AG09319 (cell line): ENCODE measurements at places on chromosomes 5 and 9.

GRCh38 chr5:147081311-147081764 lies 153.5 kb upstream of the STK32A start:
- DNase-seq = no peak

- no peak for DNase-seq
Measured at GRCh38 chr5:38284384-38284783, 26.0 kb downstream of the EGFLAM start.

GRCh38 chr5:584846-585245 lies 27.3 kb upstream of the CEP72 start:
- DNase-seq = no peak

DNA sequence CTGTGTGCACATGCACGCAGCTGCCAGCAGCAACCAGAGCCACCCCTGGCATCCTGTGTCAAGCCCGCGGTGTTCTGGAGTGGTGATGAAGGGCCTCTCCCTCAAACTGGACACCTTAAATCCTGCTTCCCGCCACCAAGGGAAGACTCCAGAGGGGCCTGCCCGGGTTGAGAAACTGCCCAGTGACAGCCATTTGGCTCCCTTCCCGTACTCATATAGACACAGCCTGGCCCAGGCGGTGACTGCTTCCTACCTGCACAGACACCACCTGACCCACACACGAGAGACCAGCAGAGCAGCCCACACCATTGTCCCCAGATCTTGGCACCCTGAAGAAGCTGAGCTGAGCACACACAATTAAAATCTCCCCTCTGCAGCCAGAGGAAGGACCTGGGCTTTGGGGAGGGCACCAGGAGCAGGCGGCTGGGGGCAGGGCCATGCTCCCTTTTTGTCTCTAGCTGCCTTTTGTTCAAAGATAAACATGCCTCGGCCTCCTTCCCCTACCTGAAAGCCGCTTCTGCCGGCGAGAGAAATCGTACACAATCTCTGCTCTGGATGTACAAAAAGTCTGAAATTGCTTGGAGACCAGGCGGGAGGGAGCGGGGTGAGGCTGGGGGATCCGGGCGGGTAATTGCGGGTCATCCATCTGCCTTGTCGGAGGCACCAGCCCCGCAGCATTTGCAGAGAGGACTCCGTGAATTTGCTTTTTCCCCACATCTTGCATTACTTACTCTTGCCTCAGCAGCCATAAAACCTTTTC lies 78.4 kb downstream of the TSPAN17 start:
- no peak for DNase-seq

DNA sequence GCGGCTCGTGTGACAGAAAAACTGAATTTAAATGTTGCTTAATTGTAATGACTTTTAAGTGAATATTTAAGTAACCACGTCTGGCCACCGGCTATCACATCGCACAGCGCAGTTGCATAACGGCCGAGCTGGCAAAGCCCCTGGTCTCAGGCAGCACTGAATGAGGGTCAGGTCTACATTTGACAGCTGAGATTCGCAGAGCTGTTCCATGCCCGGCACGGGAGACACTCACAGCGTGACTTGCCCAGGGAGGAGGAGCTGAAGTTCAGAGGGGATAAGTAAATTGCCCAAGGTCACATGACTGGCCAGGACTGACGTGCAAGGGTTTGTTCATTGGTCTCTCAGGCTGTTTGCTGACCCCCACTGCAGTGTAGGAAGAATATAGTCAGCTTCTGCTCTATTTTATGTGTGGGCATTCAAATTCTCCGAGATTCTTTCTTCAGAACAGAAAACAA lies 17.4 kb upstream of the COL5A1 start:
- DNase-seq = no peak

- no peak for DNase-seq
Measured at GRCh38 chr5:119828541-119828940, 199.2 kb downstream of the FAM170A start.

DNA sequence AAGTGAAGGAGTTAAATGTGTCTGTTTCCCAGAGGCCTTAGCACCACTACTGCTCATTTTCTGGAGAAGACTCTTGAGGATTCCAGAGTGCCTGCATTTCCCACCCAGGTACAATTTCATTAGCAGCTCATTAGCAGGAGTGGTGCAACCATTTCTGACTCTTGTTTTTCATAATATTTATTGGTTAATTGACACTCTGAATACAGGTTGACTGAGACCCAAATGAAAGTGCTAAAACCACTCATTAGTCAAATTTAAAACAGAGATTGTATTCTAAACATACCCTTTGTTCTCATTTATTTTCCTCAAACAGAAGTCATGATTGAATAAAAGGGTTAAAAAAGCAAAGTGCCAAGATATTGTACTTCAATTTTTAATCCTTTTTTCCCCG lies 134.5 kb downstream of the SIL1 start:
- DNase-seq = no peak

DNA sequence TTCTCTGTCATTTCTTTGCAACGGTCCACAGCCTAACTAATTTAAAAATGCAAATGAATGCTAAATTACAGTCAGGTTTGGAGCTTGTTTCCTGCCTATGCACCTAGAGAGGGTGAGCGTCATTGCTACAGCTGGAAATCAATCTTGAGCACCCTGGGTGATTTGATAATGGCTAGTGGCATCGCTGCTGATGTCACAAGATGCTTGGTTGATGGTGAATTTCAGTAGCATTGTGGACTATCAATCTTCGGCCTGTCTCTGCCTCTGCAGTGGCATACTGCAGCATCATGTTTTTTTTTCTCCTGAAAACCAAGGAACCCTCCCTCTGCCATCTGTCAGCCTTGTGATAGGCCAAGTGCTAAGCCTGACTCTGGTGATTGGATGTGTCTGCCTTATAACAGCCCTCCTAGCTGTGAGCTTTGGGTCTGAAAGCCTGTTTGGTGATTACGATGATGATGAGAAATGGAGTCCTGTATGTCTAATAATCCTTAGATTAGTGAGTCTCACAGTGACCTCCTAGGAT lies 75.3 kb downstream of the NMUR2 start:
- no peak for DNase-seq

DNA sequence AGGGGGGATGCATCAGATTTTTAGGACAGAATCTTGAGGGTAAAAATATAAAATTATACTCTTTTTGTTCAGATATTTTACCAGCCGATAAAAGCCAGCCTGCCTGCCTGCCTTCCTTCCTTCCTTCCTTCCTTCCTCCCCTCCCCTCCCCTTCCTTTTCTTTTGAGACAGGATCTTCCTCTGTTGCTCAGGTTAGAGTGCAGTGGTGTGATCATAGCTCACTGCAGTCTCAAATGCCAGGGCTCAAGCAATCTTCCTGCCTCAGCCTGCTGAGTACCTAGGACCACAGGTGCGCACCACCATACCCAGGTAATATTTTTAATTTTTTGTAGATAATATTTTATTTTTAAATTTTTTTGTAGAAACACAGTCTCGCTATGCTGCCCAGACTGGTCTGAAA lies 330.0 kb downstream of the CCDC171 start:
- DNase-seq = no peak
